ENCODE measurements at places on chromosomes 6 and 20. TPM values are rescaled to one million over a fixed set of nuclear protein-coding genes. Genes with fewer than 3 reads are reported as not detected.

BMP6 gene
- total RNA-seq: not detected

FRK gene
- total RNA-seq: 0.03 TPM

RAD21L1 gene
- total RNA-seq: not detected

APOM gene
- 3.2 TPM for total RNA-seq

VPS52 gene
- total RNA-seq: 59.5 TPM

TRIM31 gene
- not detected for total RNA-seq

SLC26A8 gene
- total RNA-seq: not detected

GMNN gene
- 88.4 TPM for total RNA-seq

C6orf163 gene
- 1.9 TPM for total RNA-seq

OPRL1 gene
- 1.5 TPM for total RNA-seq

TMEM63B gene
- total RNA-seq: 17.9 TPM

SPDEF gene
- total RNA-seq: 0.13 TPM

SRMS gene
- total RNA-seq: not detected

PCSK2 gene
- not detected for total RNA-seq

FAM217B gene
- total RNA-seq: 27.0 TPM

TRIM10 gene
- total RNA-seq: not detected

KCNK17 gene
- not detected for total RNA-seq

IPCEF1 gene
- 24.4 TPM for total RNA-seq

BAG2 gene
- total RNA-seq: 8.1 TPM

CRISP3 gene
- not detected for total RNA-seq

NNAT gene
- not detected for total RNA-seq

ID4 gene
- total RNA-seq: not detected

RAMACL gene
- 0.16 TPM for total RNA-seq

EEF1A1 gene
- total RNA-seq: 7,075 TPM

VNN1 gene
- total RNA-seq: not detected

ELOVL2 gene
- not detected for total RNA-seq

FGD2 gene
- total RNA-seq: 12.1 TPM
